Activated gamma-delta T cell treated with anti-CD3 and anti-CD28 coated beads, Interleukin-2, amount 50 U/mL, for 16 hours (primary cell): ENCODE measurements at places on chromosomes 6 and 20.

DNA sequence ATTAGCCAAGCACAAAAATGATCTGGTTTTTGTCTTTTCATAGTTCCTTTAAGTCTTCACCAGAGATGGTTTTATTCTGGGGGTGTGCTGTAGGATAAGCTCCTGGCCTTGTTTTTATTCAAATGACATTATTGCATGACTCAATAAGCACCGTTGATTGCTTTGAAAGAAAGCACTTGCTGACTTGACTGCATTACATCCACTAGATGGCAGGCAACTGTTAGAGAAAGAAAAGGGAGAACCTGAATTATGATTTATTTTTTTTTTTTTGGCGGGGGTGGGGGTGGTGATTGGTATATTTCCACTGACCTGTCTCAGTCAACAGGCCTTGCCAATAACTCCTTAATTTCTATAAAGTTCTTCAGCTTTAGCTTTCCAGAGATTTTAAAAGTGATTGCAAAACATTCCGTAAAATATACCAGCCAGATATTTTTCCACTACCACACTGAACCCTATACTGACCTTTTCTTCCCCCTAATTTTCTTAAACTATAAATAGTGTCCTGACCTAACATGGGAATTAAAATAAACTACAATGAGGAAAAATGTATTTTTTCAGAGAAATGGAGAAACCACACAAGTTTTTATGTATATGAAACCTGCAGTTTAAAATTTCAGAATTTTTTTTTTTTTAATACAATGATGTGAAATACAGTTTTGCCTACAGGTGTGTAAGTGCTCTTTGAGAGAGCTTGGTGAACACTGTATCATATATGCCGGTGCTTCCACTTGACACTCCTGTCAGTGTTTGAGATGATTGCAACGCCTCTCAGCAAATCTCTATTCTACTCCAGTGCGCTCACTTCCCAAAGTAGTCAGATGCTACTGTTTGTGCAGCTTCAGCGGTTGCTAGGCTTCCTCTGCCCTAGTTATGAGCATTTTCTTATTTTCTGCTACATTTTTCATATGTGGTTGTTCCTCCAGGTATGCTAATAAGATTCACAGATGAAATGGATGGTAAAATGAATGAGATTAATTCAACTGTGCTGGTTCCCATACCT is 274.3 kb downstream of the CD109 start:
- no peak for DNase-seq

GRCh38 chr6:116471531-116471930 is 10.4 kb downstream of the CALHM6 start:
- DNase-seq, result no peak

- DNase-seq, result no peak
Measured at GRCh38 chr6:151300267-151300991, 60.7 kb downstream of the AKAP12 start.

DNA sequence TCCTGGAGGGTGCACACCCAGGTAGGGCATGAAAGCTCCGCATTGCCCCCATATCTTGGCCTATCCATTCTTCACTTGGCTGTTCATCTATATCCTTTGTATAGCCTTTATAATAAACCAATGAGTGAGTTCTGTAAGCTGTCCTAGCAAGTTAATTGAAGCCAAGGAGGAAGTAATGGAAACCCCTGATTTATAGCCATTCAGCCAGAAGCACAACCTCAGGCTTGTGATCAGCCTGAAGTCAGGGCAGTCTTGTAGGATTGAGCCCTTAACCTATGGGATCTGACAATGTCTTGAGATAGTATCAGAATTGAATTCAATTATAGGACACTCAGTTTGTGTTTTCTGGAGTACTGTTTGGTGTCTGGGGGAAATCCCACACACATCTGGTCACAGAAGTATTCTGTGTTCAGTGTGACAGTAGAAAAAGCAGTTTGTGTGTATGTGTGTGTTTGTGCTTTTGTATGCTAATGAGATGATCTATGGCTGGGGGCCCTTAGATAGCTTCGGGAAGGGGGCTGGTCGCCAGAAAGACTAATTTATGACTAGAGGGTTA is 5.7 kb downstream of the NT5E start:
- DNase-seq, result no peak

GRCh38 chr20:13139459-13140150 is 81.5 kb upstream of the ISM1 start:
- no peak for DNase-seq

GRCh38 chr6:21500314-21501020 is 93.1 kb upstream of the SOX4 start:
- DNase-seq, result no peak

- DNase-seq, result no peak
Measured at GRCh38 chr20:41035207-41035606, 6.6 kb downstream of the TOP1 start.

- DNase-seq, result peak; percentile 18
Measured at GRCh38 chr20:36919715-36920333, 31.7 kb downstream of the SAMHD1 start.

GRCh38 chr6:113495521-113495920 is 361.6 kb upstream of the MARCKS start:
- no peak for DNase-seq
